ENCODE measurements at places on chromosomes 12 and 14.

DNA sequence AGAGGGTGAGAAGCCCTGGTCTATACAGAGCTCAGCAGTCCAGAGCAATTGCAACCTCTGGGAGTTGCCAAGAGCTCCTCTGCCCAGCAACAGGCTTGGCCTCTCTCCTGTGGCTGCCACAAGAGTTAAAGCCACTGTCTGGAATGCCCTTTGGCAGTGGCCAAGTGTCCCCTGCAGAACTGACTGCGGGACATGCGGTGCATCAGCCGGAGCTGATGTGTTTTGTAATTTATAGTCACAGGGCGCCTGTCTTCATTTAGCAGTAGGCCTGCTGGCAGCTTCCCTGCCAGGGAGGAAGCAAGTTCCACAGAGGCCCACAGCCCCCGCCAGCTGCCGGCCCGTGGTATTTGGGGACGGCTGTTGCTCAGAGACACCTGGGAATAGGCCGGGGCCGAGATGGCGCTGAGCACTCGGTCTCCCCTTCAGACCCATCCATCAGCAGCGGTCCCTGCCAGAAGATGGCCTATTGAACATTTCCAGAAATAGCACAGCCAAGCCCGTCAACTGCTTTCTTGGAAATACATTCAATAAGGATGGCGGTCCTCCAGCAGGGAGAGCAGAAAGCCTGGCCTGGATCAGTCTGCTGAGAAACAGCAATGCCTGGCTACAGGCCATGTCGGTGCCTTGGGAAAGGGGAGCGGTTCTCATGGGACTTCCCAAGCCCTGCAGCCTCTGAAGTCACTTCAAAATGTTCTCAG is 217.4 kb downstream of the CRADD start:
- no peak for DNase-seq

DNA sequence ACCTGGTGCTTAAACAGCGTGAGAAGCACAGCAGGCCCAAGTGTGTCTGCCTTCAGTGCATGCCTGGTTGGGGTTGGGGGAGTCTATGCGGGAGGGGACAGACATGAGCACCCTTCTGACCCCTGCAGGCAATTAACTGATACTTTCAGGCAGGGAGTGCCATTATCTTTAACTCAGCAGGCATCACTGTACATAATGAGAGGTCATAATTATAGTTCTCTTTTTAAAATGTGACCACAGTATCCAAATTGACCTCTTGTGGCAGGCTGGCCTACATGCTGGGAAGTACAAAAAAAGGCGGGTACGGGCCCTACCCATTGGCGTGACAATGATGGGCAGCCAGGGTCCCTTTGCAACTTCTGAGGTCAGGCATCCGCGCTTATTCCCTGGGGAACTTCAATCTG is 209.1 kb downstream of the FOXN3 start:
- no peak for DNase-seq

DNA sequence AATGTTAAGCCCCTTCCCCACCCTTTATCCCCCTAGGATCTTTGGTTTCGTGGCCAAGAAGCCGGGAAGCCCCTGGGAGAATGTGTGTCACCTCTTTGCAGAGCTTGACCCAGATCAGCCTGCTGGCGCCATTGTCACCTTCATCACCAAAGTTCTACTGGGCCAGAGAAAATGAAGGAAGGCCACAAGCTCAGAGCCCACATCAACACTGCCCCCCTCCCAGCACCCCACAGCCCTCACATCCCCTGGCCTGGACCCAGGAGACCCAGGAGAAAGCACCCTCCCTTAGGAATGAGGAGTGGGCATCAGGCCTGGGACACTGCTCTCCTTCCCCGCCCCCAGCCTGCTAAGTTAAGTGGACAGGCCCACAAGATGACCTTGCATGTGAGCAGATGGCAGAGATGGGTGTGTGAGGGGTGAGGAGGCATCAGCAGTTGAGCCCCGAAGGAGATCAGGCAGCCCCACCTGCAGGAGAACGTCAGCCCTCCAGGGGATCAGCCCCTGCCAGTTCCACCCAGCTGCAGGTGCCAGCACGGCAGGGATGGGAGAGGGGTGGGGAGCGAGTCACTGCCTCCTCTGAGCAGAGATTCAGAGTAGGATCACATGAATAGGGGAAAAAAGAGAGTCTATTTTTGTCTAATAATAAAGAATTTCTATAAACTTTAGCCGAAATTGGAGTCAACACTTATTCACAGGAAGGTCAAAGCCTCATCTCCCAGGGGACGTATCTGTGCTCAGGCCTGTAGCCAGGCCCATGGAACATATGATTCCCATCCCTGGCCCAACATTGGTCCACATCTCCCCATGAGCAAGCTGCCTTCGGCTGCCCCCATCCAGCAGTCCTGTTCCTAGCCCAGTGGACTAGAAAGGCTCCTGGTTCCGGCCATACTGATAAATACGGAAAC is 14.1 kb downstream of the TNS2 start:
- no peak for DNase-seq

DNA sequence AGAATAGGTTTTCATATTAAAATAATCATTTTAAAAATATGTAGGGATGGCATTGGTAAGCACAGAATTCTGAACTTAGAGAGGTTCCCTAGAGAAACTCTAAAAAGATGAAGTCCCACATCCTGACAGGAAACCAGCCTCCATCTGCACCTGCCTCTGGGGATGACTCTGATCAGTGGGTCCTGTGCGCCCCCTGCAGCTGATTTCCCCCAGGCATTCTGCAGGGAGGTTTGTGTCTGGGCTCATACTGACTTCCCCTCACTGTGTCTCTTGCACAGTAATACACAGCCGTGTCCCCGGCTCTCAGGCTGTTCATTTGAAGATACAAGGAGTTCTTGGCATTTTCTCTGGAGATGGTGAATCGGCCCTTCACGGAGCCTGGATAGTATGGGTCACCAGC is 602.9 kb downstream of the TMEM121 start:
- DNase-seq: no peak

DNA sequence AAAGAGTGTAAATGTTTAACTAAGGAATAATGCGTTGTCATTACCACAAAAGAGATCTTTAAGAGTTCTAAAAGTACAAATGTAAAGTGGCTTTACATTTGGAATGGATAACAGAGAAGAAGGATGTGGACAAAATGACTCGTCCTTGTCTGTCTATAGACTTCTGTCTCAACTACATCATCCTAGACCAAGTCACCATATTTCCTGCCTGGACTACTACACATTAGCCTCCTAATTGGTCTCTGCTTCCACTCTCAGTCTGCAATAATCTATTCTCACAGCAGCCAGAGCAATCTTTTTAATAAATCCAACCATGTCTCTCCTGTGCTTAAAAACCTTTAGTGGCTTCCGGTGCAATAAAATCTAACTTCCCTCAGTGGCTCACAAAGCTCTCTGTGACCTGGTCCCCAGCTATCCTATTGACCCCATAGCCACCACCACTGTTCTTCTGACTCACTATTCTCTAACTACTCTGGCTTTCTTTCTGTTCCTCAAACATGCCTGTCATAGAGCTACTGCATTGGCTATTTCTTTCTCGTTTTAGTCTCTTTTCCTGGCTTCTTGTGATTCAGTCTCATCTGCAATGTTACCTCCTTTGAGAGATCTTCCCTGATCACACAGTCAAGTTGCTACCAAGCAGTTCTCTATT is 91.1 kb downstream of the MYF5 start:
- DNase-seq: no peak

GRCh38 chr14:68571114-68571591 is 221.7 kb downstream of the ZFP36L1 start:
- no peak for DNase-seq

GRCh38 chr12:105226219-105226618 is 9.8 kb downstream of the APPL2 start:
- DNase-seq: no peak

DNA sequence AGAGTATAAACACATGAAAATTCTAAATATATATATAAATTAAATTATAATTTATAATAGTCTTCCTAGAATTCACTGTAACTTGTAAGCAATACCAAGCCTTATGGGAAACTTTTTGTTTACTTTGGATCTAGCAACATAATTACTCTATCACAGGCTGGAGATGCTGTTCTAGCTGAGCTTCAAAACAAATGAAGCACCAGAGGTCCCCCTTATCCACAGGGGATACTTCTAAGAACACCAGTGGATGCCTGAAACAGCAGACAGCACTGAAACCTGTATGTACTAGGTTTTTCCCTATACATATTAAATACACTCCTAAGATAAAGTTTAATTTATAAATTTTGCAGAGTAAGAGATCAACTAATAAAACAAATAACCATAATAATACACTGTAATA is 96.6 kb downstream of the CDK17 start:
- DNase-seq: no peak

DNA sequence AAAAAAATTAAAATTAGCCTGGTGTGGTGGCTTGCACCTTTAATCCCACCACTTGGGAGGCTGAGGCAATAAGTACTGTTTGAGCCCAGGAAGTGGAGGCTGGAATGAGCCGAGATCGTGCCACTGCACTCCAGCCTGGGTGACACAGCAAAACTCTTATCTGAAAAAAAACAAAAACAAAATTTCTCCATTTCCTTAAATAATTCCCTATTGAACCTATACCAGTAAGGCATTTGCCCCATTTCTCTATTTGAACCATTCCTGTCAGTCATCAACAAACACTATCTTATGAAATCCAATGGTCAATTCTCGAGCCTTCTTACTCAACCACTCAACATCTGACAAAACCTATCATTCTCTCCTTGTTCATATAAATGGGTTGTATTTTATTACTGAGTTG is 14.7 kb downstream of the SLC2A14 start:
- DNase-seq: no peak

DNA sequence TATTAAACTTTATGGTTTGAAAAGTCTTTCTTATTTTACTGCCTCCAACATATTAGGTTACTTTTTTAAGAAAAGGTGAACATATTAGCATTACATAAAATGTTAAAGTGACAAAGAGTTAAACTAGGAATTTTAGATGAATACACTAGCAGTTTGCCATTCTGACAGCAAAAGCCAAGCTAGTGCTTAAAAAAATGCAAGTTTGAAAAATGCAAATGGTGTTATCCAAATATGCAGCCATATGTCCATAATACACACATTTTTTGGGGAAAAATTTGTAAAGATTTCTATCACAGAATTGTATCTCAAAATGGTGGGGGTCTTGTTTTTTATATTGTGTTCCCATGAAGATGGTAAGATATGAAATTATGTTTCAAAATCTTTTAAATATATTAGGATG is 466.1 kb downstream of the FOXG1 start:
- no peak for DNase-seq

DNA sequence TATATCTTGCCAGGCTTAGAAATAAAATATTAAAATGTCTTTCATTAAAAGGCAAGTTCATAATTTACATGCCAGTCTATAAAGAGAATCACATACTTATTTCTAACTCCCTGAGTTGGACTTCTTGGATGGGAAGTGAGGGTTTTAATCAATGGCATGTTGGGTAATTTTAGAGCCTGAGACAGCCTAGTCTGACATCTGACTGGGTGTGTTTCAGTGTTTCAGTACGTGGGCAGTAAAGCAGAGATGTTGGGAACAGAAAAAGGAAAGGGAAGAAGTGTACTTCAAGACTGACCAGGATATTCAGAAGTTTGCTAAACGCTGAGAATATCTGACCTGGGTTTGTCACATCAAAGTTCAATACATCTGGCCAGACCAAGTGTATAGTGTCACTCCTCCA is 171.8 kb downstream of the BTG1 start:
- no peak for DNase-seq

GRCh38 chr12:22533155-22533554 is 11.2 kb downstream of the C2CD5 start:
- no peak for DNase-seq

GRCh38 chr12:69044887-69045286 is 111.9 kb upstream of the CPM start:
- no peak for DNase-seq

DNA sequence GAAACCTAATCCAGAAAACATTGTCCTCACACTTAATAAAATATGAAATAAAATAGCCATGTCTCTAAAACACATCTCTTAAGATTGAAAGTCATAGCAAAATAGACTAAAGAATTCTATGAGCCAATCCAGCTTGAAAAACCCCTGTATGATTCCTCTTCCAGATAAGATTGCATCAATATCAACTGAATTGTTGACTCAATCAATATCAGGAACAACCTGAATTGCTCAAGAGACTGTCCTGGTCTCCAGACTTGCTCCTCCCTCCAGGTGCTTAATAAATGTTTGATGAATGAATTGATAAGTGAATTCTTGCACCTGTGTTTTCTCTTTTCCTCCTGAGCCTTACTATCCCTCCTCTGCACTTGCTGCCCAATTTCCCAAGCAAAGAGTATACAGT is 162.1 kb downstream of the NTF3 start:
- no peak for DNase-seq

DNA sequence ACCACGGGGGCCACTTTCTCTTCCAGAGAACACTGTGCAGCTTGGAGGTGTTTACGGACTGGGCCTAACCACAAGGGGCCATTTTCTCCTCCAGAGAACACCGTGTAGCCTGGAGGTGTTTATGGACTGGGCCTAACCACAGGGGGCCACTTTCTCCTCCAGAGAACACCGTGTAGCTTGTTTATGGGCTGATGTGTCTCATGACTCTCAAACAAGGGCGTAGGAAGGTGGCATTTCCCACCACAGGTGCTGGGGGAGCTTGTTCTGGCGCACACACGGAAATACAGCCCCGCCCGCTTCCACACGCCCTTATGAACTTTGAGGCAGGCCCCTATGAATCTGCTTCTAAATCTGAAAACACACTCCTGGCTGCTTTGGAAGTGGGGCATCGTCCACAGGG is 174.6 kb upstream of the SFSWAP start:
- no peak for DNase-seq

- peak; percentile 23 for DNase-seq
Measured at GRCh38 chr14:24231263-24232120, 675 bp downstream of the NEDD8 start.

DNA sequence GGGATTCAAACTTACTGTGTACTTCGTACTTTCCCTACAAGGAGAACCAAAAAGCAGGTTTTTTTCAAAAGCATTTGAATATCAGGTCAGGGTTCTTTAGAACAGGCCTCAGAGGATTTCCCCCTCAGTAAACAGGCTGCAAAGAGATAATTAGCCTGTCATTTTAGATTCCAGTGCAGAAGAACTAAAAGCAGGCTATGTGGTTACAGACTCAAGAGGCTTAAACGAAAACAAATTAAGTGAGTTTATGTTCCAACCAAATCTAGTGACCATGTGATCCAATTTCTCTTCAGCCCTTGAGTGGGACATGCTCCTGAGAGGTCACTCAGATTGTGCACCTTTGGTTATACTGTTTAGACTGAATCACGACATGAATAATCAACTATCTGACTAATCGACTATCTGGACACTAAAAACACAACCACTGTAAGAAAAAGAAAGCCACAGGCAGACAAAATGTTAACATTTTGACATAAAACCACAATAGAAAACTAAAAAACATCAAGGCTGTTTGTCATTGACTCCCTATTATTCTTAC is 4.5 kb downstream of the TMED8 start:
- peak; percentile 38 for DNase-seq

DNA sequence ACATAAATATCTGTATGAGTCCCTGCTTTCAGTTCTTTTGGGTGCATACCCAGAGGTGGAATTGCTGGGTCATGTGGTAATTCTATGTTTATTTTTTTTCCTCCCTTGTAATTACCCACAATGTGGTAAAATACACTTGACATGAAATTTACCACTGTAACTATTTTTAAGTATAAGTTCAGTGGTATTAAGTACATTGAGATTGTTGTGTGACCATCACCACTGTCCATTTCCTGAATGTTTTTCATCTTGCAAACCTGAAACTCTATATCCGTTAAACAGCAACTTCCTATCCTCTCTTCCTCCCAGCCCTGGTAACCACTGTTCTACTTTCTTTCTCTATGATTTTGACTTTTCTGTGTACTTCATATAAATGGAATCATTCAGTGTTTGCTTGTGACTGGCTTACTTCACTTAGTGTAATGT is 51.4 kb downstream of the BORCS5 start:
- no peak for DNase-seq
